Stimulated activated CD8-positive, alpha-beta memory T cell treated with anti-CD3 and anti-CD28 coated beads, Interleukin-2, amount 100 ng/mL, for 1 hour (primary cell): ENCODE measurements at places on chromosomes 13 and 19.

DNA sequence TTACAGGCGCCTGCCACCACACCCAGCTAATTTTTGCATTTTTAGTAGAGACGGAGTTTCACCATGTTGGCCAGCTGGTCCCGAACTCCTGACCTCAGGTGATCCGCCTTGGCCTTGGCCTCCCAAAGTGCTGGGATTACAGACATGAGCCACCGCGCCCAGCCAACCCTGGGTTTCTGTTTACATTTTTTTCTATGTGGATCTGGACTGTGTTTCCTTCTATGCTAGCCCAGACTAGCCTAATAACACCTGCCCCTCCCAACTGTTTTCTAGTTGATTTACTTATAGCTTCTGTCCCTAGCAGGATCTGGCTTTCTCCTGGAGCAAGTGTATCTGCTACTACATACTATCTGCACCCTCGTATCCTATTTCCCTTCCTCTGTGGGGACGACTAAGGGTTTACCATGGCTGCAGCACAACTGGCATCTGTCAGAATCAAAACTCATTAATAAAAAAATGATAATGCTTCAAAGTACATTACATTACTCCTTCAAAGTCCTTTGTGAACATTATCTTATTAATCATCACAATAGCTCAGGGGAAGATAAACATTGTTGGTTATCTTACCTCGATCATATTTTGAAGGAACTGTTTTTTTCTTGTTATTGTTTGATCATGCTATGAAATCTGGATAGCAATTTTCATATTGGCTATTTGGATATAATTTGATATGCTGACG is 228.3 kb downstream of the KLF5 start:
- no peak for DNase-seq

DNA sequence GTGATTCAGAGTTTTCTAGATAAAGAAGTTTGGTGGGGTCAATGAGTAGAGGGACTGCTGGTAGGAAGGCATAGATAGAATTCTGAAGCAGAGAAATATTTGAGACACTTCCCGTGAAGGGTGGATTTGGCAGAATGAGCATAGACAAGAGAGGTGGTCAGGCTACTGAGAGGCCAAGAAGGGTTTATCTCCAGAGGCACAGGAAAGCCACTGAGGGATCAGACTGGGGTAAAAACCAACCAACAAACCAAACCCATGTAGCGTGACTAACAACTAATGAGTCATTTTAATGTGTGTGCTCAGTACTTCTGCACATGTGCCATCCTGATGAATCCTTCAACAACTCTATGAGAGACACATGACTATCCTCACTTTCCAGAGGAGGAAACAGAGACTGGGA is 60.0 kb upstream of the SERP2 start:
- no peak for DNase-seq

- DNase-seq, result no peak
These were observed 11.8 kb downstream of the POU2F2 start for GRCh38 chr19:42120276-42120980.

DNA sequence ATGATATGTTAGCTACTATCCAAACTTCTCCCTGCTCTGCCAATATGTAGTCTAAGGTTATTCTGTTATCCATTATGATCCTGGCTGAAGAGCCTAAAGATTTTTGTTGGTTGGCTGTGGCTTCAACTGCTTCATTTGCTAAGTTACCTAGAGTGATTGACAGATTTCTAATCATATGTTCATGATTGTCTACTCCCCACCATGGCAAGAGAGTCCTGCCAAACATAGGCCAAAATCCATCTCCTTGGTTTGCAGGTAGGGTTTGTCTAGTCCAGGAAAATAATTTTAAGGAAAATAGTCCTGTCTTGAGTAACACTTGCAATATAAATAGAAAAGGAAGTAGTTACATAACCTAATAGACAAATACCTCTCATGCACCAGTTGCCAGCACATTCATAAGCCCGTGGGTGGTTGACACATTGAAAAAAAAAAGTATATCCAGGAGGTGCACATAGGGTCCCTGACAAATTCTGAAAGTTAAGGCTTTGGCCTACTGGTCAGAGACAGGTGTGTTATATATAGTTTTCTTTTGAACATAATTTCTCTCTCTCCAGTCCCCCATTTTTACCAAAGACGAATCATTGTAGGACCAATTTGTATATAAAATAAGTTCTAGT is 5.4 kb upstream of the CBY2 start:
- no peak for DNase-seq
